ENCODE measurements at places on chromosomes 12 and 14.
A peak's percentile ranks its signal among the peaks of the same experiment; 100 is the strongest.

DNA sequence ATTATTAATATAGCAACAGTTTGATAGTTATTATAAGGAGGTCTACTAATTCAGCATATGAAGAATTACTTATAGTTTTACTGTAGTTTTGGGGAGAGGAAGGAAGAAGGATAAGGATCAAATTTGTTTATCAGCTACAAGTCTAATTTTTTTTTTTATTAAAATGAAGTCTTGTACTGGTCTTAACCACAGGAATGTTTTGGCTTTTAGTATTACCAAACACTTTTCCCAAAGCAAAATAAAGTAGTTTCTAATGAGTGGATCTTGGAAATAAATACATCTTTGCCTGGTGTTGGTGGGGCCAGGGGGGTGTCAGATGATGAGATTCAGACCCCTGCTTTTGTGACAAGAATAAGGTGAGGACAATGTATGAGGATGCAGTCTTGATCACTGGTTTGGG is 57.2 kb upstream of the ZDHHC17 start:
- DNase-seq = no peak

GRCh38 chr14:55519473-55520080 is 60.4 kb upstream of the KTN1 start:
- DNase-seq = no peak

GRCh38 chr14:104794993-104795780 is at the start of gene AKT1:
Gene AKT1, minus strand, starts transcription at chr14:104795748. Its CDS starts 3,105 bp downstream, at chr14:104792643.
- DNase-seq = no peak

GRCh38 chr12:132508491-132508740 is 18.5 kb downstream of the FBRSL1 start:
- DNase-seq = no peak

DNA sequence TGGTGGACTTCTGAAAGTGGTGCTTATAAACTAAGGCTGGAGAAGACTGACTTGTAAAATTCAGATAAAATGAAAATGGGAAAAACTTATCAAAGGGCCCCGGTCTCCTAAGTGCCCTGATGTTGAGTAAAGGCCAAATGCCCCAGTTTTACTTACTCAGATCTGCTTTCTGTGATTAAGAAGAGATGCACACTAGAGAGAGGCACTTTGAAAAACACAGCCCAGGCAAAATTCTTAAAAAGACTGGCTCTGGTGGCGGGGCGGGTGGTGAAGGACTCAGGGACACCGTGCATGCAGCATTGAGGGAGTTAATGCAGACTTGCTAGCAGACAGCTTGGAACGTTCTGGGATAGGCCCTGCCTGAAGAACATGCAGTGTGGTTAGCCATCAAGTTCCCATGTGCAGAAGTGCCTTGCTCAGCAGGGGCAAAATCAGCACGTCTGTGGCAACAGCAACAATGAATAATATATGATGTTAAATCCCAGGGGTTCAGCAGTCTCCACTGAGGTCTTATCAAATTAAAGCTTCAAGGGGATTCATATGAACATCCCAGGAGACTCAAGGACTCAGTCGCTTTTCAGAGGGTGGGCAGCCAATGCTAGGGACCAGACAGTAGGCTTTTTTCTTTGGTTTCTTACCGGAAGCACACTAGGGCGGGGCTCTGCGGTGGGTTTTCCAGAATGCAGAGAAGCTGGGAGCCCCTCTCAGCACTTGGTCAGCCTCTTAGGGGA is 105.0 kb downstream of the DAD1 start:
- no peak for DNase-seq

DNA sequence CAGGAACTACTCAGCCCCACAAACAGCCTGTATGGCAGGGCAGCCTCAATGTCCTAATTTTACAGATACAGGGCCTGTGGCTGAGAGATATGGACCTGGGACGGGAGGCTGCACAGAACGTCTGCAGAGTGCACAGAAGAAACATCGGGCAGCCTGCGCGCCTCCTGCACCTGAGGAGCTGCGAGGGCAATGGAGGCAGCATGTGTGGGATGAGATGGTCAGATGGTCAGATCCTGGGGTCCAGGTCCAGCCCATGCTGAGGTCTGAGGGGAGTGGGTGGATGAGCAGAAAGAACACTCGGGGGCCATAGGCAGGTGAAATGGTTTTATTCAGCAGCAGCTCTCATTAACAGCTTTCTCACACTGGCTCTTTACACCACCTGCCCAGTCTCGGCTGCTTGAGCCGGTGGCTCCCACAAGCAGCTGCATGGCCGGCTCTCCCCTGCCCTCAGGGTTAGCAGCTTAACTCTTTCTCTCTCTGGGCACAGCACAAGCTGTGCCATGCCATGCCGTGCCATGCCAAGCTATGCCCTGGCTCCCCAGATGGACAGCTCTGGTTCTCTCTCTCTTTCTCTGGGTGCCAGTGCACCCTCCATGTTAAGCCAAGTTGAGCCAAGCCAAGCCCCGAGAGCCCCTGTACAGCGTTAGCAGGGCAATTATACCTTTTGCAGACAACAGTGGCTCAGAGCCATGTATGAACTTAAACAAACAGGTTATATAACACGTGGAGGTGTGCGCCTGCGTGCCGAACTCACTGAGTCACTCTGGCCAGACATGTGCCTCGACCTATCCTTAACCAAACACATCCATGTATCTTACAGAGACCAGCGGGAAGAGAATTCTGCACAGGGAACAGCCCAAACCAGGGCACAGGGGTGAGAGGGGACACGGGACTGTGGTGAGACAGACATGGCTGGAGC is 47.6 kb downstream of the RIMBP2 start:
- DNase-seq = no peak

- no peak for DNase-seq
Observed at GRCh38 chr14:98754343-98755020, 517.5 kb downstream of the BCL11B start.

DNA sequence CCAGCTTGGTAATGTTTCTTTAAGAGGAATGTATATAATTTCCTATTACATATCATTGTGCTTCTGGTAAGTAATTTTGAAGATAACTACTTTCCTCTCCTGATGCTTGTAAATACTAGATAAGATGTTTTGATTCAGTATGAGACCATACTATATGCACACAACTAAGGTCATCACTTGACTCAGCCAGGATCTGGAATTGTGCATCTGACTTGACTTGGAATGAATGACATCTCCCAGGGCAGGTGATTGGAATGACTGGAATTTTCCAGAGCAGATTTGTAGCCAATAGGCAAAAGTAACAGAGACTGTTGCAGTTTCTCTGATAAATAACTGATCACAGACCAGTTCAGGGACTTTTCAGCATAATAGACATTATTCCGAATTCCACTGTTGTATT is 11.1 kb downstream of the BEST3 start:
- DNase-seq = no peak

GRCh38 chr12:39105111-39105510 is 199.7 kb upstream of the CPNE8 start:
- DNase-seq = no peak

GRCh38 chr14:68473794-68474193 is 319.1 kb downstream of the ZFP36L1 start:
- no peak for DNase-seq

DNA sequence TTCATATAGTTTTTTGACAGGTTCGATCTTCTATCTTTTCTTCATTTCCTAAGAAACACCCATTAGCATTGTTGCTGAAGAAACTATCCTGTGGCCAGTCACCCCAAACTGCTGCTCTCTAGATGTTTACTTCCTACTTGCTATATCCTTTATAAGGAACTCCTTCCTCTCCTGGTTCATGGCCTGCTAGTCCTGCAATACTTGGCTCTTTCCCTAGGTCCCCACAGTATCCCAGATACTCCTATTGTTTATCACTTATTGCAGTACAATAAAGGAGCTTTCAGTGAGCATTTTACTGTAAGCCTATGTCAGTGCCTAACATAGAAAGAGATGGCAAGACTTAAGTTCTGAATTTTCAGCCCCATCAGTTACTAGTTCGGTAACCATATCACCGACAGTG is 2.8 kb downstream of the ALDH6A1 start:
- DNase-seq = no peak

- no peak for DNase-seq
Observed at GRCh38 chr14:99724196-99724891, 40.2 kb downstream of the CYP46A1 start.

DNA sequence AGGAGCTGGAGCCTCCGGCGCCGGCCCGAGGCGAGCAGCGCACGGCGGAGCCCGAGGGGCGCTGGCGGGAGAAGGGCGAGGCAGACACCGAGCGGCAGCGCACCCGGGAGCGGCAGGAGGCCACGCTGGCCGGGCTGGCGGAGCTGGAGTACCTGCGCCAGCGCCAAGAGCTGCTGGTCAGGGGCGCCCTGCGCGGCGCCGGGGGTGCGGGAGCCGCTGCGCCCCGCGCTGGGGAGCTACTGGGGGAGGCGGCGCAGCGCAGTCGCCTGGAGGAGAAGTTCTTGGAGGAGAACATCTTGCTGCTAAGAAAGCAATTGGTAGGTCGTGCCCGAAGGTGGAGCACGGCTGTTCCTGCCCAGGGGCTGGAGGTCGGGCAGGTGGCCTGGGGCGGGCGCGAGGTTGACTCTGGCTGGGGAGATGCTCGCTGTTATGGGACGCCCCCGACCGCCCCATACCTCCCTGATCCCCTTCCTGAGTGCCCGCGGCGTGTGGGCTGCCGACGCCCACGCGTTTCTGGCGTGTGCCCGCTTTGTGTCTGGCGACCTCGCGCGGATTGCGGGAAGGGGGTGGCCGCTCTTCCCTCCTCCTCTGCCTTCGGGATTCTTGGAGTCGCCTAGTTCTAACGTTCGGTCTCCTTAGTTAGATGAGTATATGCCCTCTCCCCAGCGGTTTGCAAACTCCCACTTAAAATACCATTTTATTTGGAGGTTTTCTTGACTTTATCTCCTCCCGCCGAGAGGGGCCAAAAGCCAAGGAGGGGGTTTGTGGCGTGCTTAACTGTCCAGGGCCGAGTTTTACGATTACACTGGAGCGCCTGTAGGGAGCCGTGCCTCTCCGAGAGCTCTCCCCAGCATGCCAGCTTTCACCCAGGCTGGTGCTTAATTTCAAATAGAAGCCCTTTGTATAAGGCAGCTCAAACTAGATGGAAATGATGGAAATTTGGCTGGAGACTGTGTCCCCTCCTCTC is 752 bp downstream of the DACT1 start:
- peak; percentile 13 for DNase-seq

GRCh38 chr12:12480074-12480473 is 82.6 kb downstream of the DUSP16 start:
- DNase-seq = no peak

GRCh38 chr14:53947094-53947445 is 9.6 kb downstream of the BMP4 start:
- DNase-seq = no peak

- DNase-seq = no peak
Observed at GRCh38 chr14:79971330-79971729, 240.0 kb downstream of the DIO2 start.

DNA sequence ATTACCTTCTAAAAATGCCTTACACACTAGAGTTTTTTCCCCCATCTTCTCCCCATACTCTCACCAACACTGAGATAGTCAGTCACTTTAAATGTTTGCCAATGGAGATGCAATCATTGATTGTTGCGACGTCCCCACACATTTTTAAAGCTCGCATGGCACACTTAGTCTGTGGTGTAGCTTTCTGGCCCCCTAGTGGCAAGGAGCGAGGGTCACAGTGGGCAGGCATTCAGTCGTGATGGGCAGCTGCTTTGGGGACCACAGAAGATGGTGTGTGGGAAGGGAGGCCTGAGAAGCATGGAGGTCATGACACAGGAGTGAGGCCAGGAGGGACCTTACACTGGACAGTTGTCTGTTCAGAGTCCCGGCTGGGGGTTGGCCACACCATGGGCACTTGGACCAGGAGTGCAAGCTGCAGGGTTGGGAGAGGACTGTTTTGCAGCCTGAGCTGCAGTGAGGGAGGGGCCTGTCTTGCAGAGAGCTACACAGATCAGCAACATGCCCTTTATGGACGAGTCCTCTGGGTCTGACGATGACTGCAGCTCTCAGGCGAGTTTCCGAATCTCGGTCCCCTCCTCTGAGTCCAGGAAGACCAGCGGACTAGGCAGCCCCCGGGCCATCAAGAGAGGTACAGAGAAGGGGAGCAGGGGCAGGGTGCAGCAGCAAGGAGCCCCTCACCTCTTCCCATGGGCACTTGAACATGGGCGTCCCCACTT is 28.6 kb downstream of the PIGH start:
- peak; percentile 40 for DNase-seq

GRCh38 chr12:78886719-78887407 is 22.3 kb downstream of the SYT1 start:
- DNase-seq = no peak

DNA sequence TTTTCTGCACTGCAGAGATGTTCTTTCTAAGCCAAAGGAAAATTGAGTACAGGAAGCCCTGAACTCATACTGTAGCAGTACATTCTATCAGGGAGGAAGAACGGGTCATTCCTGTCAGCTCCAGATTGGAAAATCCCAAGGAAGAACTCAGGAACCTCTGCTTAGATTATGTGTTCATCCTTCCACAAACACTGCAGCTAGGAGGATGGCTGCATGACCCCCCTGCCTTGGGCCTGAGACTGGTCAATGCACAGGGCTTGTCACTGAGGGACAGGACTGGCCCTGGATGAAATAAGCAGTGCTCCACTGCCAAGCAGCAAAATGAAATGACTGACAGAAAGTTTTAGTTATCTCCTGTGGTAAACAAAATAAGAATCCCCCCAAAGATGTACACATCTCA is 1406.8 kb upstream of the TMEM132C start:
- DNase-seq = no peak

DNA sequence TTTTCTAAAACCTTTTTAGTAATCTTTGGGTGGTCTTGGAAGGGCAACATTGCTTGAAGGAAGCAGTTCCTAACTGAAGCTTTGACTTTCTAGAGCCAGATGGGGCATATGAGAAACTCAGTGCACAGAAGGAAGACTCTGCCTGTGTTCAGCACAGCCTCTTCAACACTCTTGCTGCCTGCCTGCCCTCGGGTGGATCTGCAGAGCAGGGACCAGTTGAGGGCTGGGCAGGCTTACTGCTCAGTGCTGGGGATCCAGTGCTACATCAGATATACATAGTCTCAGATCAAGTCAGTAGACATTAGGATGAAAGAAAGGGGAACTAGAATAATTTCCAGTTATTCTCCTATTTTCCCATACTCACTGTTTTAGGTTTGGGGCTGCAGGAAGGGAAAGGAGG is 29.5 kb upstream of the TMX1 start:
- DNase-seq = no peak

- DNase-seq = no peak
Observed at GRCh38 chr12:120940006-120940405, 35.8 kb upstream of the SPPL3 start.

DNA sequence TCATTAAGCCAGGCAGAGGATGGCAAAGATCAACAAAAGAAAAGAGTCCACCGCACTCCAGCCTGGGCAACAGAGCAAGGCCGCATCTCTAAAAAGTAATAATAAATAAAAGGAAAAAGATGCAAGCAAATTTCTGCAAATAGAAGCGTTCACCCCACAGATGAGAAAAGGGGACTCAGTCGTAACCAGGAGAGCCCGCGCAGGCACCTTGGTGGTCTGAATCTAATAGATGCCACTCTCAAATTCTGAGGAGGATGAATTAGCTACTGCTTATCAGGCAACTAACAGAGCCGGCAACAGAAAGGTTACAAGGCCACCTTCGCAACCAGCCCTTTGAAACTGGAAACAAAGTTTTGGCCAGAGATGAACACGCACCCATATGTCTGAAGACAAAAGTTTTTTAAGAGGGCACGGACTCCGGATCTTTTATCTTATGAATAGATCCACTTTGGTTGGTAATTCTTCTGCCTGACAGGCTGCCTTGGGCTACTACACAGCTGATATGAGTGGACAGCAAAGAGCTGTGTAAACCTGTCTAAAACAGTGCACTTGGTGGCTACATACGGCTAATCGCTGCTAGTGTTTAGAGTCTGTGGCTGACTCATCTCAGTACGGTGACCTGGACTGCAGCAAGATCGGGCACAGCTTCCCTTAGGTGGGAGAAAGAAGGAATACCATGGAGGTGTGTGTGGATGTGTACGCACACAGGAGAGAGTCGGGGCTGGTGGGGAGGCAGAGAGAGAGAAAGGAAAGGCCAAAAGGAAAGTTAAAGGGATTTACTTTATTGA is 32.9 kb upstream of the TTC7B start:
- no peak for DNase-seq

Measured in stimulated activated CD4-positive, alpha-beta T cell treated with anti-CD3 and anti-CD28 coated beads, Interleukin-15, amount 100 ng/mL, for 1 hour (primary cell).